Globus pallidus (tissue), 1 donor: ENCODE measurements at places on chromosomes 11 and 22.

DNA sequence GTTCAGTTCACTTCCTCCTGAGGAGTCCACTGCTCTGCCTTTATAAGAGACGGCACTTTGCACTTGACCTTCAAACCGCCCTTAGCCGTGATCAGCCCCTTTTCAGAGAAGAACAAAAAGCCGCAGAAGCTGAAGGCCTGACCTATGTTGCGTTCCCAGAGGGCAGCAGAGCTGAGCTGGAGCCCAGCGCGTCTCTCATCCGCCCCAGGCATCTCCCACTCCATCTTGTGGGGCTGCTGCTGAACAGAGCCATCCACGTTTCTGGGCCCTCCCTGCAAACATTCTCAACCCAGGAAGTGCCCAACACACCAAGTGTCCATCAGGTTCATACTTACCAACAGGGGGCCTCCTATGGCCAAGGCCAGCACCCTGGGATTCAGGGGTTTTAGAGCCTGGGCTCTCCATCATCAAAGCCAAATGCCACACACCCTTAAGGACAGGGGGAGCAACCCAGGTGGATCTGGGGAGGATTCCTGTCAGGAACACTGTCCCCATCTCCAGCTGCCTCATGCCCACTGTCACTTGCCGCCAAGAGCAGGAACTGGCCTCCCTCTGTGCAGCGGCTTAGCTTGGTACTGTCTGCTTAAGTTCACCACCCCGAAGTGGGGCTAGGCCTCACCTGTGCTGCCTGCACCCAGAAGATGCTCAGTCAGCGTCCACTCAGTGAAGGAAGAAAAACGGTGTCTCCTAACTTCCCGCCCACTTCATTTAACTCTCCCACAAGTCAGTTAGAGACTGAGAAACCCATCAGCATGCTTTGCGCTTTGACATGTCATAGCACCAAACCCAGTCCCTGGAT lies 16.0 kb upstream of the EFCAB6 start:
- DNase-seq = no peak

DNA sequence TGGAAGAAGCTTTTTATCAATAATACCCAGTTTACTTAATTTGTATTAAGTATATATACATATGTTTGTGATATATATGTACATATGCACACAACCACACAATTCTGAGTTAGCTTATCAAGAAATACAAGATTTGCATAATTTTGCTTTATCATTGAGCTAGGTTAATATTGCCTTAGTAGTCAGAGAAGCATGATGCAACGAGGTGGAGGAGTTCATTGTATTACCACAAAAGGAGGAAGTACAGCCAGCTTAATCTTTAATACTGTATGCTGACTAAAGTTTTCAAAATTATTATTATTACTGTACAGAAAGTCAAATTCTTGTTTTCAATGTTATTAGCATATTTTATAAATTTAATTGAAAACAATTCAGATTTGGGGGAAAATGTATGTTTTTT lies 278.4 kb upstream of the PDGFD start:
- DNase-seq = no peak

DNA sequence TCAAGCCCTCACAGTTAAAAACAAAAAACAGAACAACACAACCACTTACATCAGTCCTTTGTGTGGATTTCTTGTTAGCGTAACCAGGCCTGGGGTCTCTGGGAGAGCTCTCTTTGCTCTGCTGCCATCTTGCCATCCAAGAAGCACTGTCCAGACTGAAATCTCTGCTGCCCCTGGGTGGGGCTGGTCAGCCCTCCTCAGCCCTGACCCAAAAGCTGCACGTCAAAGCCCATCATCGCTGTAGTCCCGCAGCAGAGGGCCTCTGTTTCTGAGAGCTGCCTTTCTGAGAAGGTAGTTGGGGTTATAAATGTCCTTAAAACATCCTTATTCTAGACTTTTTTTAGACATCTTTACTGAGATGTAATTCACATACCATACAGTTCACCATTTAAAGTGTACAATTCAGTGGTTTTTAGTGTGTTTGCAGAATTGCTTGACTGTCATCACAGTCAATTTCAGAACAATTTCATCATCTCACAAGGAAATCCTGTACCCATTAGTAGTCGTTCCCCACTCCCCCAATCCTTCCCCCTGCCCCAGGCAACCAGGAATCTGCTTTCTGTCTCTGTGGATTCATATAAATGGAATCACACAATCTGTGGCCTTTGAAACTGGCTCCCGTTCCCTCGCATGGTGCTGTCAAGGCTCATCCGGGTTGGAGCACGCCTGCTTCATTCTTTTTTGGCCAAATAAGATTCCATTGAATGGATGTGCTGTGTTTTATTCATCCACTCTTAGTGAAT lies 94.9 kb downstream of the TBC1D22A start:
- DNase-seq = no peak

DNA sequence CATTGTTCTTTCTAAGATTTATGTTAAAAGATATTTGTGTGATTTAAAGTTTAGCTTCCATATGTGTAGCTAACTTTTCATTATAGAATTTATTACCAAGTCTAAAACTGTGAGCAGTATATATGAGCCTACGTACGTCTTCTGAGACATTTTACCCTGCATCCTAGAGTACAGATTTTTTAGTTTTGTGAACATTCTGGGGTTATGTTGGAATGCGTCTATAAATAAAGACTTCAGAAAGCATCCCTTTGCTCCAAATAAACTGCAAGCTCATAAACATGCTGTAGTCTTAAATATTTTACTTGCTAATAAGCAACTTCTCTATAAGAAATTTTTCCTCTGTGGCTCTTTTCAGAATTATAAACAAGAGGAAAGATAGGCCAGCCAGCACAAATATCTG lies 236.5 kb downstream of the DDX10 start:
- DNase-seq = no peak

DNA sequence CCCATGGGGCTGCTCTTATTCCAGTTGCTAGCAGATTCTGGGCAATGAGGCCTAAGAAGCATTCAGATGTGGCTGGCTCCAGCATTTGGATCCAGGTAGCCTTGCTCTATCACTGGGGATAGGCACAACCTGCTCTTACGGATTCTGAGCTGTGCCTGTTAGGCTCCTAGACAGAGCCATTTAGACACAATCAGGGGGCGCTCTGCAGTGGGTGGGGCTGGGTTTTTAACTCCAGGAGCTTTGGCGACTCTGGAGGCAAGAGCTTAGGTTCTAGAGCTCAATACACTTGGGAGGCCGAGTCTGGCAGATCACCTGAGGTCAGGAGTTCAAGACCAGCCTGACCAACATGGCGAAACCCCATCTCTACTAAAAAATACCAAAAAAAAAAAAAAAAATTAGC lies 32.0 kb downstream of the KCNC1 start:
- no peak for DNase-seq

DNA sequence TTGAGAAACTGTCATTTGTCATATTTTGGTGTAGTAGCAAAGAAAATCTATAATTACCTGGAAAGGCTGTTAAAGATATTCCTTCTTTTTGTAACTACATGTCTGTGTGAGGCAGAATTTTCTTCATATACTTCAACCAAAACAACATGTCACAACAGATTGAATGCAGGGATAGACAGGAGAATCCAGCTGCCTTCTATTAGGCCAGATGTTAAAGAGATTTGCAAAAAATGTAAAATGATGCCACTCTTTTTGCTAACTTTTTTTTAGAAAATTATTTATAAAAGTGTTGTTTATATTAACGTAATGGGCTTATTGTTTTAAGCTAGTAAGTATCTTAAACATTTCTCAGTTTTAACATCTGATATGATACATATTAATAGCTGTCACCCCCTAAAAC lies 12.7 kb downstream of the DGKZ start:
- DNase-seq = no peak

DNA sequence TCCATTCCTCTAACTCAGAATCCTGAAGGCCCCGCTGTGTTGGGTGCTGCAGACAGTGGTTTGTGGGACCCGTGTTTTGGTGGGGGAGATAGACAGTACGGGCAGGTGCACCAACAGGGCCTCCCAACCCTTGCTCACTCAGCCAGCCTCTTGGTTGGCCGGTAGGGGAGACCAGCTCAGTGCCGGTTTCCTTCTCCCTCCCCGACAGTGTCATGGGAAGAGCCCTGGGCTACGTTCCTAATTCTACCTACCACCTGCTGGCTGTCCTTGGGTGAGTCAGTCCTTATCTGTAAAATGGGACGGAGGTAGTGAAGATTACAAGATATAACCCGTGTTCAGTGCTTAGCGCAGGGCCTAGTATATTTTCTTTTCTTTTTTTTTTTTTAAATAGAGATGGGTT lies 5.9 kb downstream of the TMEM134 start:
- DNase-seq = no peak

- DNase-seq = no peak
Measured at GRCh38 chr11:29452146-29452545, 564.7 kb downstream of the KCNA4 start.

- DNase-seq = no peak
Measured at GRCh38 chr22:31284281-31285155, 7.8 kb downstream of the PIK3IP1 start.

- DNase-seq = no peak
Measured at GRCh38 chr11:4433856-4434255, 15.2 kb upstream of the OR52K2 start.

GRCh38 chr22:20193761-20194494 lies 43.1 kb upstream of the CCDC188 start:
- no peak for DNase-seq

DNA sequence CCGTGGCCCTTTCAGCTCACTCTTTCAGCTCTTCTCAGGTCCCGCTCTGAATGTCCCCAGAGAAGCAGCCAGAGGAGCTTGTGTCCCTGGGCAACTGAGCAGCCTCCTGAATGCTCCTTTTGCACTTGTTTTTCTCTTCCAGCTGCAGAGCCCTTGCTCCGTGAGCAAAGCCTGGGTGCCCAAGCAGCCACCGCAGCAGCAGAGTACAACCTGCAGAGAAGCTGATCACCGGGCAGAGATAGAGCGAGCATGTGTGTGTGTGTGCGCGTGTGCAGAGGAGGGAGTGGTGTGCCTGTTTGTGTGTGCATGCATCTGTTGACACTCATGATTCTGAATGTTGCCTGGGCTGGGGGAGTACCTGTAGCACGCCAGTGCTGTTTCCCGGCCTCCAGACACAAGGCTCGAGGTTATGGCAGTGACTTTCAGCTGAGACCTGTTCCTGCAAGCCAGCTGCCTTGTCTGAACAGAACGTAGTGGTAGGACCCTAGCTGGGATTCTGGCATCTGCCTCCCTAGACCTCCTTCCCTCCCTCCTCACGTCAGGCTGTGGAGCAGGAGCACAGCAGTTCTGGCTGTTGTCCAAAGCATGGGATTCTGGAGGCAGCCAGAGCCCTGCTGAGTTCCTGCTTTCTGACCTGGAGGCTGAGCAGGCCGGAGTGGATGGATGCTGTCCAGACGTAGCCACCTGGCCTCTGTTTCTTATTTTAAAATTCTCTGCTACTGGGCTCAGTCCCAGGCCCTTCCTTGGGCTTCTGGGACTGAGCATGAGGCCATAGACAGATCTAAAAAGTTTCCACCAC lies 4.5 kb upstream of the MAPK8IP1 start:
- DNase-seq = no peak

DNA sequence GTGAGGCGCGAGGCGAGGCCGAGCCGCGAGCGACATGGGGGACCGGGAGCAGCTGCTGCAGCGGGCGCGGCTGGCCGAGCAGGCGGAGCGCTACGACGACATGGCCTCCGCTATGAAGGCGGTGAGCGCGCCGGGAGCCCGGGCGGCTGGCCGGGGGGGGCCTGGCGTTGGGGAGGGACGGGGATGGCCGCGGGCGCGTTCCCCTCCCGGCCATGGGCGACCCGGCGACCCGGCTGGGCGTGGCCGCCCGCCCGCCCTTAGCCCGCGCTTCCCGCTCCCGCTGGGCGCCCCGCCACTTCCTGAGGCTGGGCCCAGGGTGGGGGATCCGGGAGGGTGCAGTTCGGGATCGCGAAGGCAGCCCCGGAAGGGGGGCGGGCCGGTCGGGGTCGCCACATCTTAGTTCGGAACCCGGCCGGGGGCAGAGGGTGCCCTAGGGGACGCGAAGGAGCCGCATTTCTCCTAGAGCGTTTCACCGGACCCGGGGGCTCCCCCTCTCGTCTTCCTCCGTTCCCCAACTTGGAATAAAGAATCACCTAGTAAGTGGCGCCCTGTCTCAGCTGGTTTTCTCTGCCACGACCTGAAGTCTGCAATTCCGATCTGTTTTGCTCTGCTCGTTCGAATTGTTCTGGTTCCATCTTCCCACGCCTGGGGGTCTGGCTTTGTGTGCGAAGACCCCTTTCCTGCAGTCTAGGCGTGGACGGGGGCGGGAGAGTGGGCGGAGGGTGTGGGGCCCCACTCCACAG lies 536 bp downstream of the YWHAH start:
- no peak for DNase-seq

- DNase-seq = no peak
Measured at GRCh38 chr11:112706863-112707262, 254.4 kb upstream of the NCAM1 start.

GRCh38 chr11:3092603-3093141 lies 35.4 kb upstream of the CARS1 start:
- no peak for DNase-seq

DNA sequence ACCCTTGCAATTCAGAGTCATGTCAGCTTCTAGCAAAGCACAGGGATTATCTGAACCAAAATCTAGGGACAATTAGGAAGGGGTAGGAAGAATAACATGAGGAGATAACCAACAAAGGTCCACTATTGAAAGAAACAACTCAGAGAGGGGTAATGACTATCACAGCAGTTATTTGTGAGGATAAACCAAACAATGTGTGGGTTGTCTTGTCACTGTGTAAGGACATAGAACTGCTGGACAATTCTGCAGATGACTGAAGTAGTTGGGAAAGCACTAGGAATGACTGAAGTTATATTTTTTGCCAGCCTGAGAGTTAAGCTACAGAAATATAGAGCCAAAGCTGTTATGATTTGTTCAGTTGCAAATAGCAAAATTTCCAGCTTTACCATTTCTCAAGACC lies 858.4 kb upstream of the CCDC90B start:
- DNase-seq = peak; percentile 84

GRCh38 chr22:21972293-21972779 lies 10.3 kb downstream of the TOP3B start:
- DNase-seq = peak; percentile 16
